ENCODE measurements at places on chromosomes 1 and 21.

GRCh38 chr1:44835738-44836675 is 7.0 kb downstream of the PTCH2 start:
- peak; percentile 84 for DNase-seq

DNA sequence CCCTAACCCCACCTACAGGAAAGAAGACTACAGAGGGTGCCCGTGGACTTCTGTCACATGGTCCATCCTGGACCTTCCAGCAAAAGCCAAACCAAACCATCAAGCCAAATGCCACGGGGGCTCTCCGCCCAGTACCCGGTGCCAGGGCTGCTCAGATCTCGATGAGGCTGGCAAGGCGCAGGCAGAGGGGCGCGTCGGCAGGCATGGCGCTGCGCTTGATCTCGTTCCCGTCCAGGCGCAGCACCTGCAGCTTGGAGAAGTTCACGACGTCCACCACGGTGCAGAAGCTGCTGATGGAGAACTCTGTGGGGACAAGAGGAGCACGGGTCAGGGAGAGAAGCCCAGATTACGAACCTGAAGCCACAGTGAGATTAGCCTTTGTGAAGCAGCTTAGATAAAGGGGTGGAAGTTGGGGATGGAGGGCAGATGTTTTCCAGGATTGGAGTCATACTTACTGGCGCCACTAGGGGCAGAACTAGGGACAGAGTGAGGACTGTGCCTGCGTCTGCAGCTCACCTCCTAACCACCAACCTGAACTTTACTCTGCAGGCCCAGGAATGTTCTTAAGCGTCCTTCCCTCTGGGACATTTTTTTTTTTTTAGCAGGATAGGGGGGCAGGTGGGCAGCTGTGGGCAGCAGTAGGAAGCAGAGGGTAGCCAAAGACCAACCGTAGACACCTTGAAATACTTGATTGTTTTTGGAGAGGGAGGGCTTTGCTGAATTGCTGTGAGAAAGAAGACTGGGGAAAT is 8.6 kb downstream of the FMOD start:
- peak; percentile 17 for DNase-seq

GRCh38 chr1:37448691-37449417 is 25.5 kb upstream of the ZC3H12A start:
- no peak for DNase-seq

DNA sequence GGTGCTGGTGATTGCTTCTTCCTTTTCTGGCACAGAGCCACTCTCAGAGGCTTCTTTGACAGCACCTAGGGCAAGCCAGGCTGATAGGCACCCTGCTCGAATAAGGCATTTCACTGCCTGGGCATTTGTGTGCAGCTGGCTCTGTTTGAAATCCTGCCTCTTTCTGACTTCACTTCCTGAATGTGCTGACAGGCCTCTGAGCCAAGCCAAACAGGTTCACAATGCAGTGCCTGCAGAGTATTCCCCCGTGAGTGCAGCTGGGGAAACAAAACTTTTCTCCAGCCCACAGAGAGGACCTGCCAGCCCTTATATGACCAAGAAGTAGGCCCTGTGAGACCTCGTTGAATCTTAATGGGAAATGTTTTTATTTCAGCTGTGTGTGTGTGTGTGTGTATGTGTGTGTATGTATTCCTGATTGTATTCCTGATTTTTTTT is 10.4 kb downstream of the JUN start:
- peak; percentile 92 for DNase-seq

DNA sequence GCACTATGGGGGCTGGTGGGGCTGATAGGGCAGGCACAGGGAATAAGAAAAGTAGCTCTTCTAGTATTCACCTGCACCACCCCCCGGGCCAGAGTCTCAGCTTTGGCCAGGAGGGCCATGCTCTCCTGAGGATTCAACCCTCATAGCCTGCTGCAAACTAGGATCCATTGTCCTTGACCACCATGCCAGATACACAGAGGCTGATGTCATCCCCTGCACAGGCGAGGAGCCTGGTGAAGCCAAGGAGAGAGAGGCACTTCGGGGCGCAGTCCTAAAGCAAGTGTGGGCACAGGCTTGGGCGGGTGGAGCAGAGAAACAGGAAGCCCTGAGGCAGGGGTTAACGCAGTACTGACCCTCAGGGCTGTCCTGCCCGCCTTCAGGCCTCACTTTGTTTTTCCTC is 29.5 kb downstream of the TMEM53 start:
- no peak for DNase-seq

- DNase-seq = no peak
Observed at GRCh38 chr1:23424293-23425192, at the start of gene TCEA3. TCEA3 (minus strand) TSS chr1:23424748; CDS start chr1:23424633, 115 bp downstream.

DNA sequence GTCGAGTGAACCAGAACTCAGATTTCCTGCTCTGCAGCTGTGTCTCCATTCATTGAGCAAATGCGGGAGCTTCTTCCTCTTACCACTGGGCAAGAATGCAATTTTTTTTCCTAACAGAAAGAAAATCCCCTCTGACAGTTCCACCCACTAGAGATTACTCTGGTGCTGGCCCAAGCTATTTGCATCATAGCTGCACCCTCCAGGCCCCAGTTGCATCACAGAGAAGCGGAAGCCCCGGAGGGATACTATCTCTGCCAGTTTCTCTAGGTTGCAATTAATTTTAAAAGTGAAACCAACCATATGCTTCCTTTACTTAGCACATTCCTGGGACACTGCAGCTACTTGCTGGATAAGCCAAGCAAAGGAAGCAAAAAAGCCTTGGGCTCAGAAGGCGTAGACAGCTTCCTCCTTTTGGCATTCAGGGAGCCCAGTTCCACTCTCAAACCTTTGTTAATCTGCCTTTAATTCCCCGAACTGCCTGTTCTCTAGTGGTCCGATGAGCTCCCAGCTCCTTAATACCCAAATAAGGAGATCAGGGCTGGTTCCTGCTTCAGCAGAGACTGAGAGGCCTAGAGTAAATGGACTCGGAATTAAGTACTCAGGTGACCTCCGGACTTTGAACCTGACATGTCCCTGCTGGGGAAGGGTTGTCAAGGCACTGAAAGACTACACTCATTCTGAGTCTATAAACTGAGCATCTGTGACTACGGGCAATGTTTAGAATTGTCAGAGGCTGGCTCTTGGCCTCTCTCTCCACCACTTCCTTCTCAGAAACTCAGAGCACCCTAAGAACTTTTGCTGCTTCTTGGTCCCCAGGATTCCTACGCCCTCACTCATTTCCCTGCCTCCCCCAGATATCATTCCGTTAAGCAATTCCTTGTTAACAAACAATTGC is 72.5 kb upstream of the TNFSF18 start:
- DNase-seq = peak; percentile 85

DNA sequence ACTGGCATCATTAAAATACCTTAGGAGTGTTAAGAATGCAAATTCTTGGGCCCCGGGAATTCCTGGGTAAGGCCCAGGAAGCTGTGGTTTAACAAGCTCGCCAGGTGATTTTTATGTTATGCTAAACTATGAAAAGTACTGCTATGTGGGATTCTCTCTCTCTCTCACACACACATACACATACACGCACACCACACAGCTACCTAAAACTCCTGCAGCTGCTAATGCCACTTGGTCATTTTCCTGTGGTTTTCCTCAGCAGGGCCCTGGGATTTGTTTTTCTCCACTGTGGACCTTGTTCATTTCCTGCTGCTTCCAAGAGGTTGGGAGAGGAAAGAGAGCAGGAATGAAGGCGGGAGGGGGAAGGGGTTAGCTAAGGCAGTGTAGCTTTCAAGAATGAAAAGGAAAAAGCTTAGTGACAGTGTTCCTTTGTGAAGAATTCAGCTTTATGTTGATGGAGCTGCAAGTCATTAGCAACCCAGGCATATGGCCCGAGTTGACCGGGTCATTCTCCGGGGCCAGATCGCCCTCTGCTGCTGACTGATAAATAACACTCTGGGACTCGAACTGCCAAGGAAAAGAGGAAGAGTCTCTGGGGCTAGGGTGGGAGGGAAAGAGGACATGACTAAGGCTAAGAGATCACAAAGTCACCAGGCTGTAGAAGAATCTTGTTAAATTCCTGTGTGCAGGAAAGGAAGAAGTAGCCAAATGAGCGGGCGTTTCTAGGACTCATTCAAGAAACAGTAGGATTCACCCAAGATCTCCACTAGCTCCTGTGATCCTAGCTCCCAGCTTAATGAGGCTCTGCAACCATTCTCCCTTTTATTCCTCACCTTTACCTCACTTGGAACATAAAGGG is 30.5 kb upstream of the LRIG2 start:
- peak; percentile 86 for DNase-seq

- DNase-seq = no peak
Observed at GRCh38 chr1:8239306-8240023, 78.4 kb upstream of the SLC45A1 start.

DNA sequence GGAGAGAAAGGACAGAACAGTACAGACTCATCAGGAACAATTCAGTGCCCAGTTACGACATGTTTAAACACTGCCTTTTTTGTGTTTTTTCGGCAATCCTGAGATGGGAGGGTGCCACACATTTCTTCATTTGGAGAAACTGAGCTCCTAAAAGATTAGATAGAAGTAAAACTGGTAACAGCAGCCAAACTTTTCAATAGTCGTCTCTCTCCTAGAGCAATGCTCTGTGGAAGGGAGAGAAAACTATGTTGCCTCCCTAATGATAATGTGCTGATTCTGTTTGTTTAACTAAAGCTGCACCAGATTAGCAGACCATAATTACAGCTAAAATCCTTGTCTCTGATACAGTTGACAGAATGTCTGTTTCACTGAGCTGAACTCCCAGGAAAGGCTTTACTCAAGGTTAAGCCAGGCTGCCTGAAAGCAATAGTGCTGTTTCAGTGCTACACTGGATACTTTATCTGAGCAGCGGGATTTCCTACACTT is 76.2 kb upstream of the CXADR start:
- no peak for DNase-seq

- DNase-seq = no peak
Observed at GRCh38 chr1:234715252-234716014, 105.5 kb upstream of the IRF2BP2 start.

- no peak for DNase-seq
Observed at GRCh38 chr1:42423681-42424080, 32.1 kb downstream of the ZMYND12 start.

- no peak for DNase-seq
Observed at GRCh38 chr1:75132812-75133619, 1.2 kb upstream of the LHX8 start.

GRCh38 chr1:152244576-152245273 is 20.7 kb upstream of the HRNR start:
- no peak for DNase-seq

DNA sequence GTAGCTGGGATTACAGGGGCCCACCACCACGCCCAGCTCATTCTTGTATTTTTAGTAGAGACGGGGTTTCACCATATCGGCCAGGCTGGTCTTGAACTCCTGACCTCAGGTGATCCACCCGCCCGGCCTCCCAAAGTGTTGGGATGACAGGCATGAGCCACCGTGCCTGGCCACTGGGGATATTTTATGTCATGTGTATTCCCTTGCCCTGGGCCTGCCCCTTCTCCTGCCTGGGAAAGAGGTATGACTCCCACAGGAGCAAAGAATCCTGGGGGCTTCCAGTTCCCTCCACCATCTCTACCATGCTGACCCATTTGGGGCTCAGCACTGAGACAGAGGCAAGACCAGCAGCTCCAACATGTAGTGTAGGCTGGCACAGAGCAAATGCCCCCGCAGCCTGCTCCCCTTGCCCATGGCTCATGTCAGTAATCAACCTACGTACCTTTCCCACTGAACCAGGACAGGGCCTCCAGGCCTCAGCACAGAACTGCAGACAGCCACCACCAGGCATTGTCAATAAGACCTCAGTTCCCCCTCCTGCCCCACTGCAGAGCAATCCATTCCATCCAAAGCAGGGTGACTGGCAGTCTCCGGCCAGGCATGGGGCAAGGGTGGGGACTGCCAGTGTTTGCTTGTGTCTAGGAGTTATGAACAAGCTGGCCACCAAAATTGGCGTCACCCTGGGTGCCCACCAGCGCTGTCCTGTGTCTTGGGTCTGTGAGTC is 35.2 kb downstream of the BMP8A start:
- DNase-seq = no peak

DNA sequence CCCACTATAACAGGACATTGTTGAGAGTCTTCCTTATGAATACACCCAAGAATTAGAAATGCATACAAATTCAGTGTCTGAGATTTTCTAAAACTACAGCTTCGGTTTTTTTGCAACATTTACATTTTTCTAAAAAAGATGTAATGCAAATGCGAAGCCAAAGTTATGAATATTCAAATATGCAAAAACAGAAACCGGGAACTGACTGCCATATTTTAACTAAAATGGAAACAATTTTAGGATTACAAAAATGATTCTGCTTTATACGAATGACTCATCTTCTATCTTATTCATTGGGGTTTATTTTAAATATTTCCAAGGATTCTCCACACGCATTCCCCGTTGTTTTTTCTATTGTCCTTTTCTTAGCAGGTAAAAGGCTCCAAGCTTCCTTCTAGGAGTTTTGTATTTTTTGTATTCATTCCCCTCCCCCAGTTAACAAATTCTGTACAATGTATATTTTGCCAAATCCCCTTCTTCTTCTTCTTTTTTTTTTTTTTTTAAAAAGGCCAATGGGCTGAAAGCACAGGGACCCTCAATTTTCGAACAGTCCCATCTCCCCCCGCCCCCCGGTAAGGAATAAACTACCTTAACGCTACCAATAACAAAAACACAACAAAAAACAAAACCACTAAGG is 1.0 kb downstream of the ARPC5 start:
- no peak for DNase-seq

DNA sequence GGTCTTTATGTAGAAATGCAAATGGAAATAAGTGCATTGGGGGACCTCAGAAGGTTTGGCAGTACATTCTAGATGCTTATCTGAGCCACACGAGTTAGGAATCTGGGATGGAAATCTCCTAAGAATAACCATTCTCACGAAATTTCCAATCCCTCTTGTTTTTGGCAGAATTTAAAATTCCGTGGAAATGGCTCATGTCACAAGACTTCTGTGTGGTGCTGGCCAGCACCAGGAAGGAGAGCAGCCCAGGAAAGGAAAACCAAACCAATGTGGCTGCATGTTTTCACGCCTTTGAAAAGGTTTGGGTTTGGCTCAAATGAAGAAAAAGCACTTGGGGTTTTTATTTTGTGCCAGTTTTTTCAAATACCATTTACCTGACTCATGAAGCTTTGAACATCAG is 80.1 kb upstream of the KCNK2 start:
- peak; percentile 96 for DNase-seq

DNA sequence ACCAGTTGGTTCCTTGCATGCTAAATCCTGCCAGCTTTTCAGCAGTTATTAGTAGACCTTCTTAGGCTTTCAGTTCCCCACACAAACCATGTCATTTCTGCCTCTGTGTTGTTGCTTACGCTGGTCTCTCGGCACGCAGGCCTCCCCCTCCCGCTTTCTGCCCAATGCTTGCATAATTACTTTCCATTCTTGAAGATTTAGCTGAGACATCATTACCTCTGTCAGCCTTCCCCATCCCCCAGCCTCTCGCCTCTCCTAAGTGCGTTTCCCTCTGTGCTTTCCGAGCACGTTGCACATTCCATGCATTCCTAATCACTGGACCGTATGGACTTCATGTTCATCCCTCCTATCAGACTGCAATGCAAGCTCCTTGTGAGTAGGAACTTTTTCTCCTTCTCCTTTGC is 26.8 kb downstream of the TSHB start:
- DNase-seq = peak; percentile 43

Data from astrocyte of the spinal cord (primary cell).